Stimulated activated naive B cell treated with anti-CD40 and anti-IgM and Interleukin-4, amounts not matched to agents 10 μg/mL and 1 μg/mL and 100 μg/mL, for 72 hours (primary cell): ENCODE measurements at places on chromosomes 11 and 22.

- H3K4me1 ChIP-seq: no peaks in the 10 kb centered on the region
- H3K36me3 ChIP-seq: no peaks in the 10 kb centered on the region
- H3K4me3 ChIP-seq: no peak overlapping the region
- no peak overlapping the region for H3K27ac ChIP-seq
Observed at GRCh38 chr11:134342572-134343340, 11.0 kb downstream of the GLB1L2 start.

GRCh38 chr11:79400717-79401330 is 40.0 kb downstream of the TENM4 start:
- peaks cover 9% of the 10 kb centered on the region for H3K4me1 ChIP-seq
- H3K36me3 ChIP-seq: no peaks in the 10 kb centered on the region
- H3K27me3 ChIP-seq: peaks cover 4% of the 10 kb centered on the region
- no peak overlapping the region for H3K27ac ChIP-seq
- H3K4me3 ChIP-seq: no peak overlapping the region

GRCh38 chr11:129695571-129696308 is 119.9 kb upstream of the TMEM45B start:
- peak; percentile 54 for DNase-seq
- H3K4me1 ChIP-seq: peaks cover 5% of the 10 kb centered on the region
- H3K4me3 ChIP-seq: peak overlapping the region; percentile 77
- H3K27ac ChIP-seq: no peak overlapping the region
- peaks cover 34% of the 10 kb centered on the region for H3K27me3 ChIP-seq

GRCh38 chr11:8288824-8289491 is 25.3 kb upstream of the LMO1 start:
- H3K36me3 ChIP-seq: no peaks in the 10 kb centered on the region
- H3K27ac ChIP-seq: no peak overlapping the region
- H3K27me3 ChIP-seq: peaks cover 14% of the 10 kb centered on the region

GRCh38 chr11:44266056-44266780 is 43.7 kb downstream of the ALX4 start:
- H3K27me3 ChIP-seq: peaks cover 17% of the 10 kb centered on the region
- peak overlapping the region; percentile 6 for H3K27ac ChIP-seq
- no peak overlapping the region for H3K4me3 ChIP-seq
- H3K4me1 ChIP-seq: no peaks in the 10 kb centered on the region
- no peak for DNase-seq
- no peaks in the 10 kb centered on the region for H3K36me3 ChIP-seq

- no peaks in the 10 kb centered on the region for H3K36me3 ChIP-seq
- H3K27ac ChIP-seq: no peak overlapping the region
- DNase-seq: no peak
- H3K4me1 ChIP-seq: no peaks in the 10 kb centered on the region
Observed at GRCh38 chr11:86706338-86707131, 34.1 kb upstream of the ME3 start.

DNA sequence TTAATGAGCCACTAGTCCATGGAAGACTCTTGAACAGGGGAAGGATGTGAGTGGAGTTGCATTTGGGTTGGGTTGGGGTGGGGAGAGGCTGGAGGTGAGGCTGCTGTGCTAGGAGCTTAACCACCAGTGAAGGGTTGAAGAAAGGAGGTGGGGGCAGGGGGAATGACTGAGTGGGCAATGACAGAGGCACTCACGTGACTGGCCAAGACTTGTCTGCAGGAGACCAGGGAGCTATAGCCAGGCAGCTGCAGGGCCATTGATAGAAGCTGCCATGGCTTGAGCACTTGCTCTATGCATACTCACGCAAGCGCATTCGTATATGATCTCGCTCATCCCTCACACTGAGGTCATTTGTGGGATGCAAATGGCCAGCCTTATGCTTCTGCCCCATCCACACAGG is 4.0 kb downstream of the LMO2 start:
- no peak for DNase-seq
- H3K36me3 ChIP-seq: peaks cover 1% of the 10 kb centered on the region
- H3K4me3 ChIP-seq: no peak overlapping the region
- H3K4me1 ChIP-seq: peaks cover 27% of the 10 kb centered on the region
- peaks cover 29% of the 10 kb centered on the region for H3K27me3 ChIP-seq

GRCh38 chr11:107744736-107745135 is 32.9 kb upstream of the SLN start:
- peaks cover 4% of the 10 kb centered on the region for H3K4me1 ChIP-seq
- peaks cover 44% of the 10 kb centered on the region for H3K27me3 ChIP-seq
- no peaks in the 10 kb centered on the region for H3K36me3 ChIP-seq
- no peak overlapping the region for H3K27ac ChIP-seq

DNA sequence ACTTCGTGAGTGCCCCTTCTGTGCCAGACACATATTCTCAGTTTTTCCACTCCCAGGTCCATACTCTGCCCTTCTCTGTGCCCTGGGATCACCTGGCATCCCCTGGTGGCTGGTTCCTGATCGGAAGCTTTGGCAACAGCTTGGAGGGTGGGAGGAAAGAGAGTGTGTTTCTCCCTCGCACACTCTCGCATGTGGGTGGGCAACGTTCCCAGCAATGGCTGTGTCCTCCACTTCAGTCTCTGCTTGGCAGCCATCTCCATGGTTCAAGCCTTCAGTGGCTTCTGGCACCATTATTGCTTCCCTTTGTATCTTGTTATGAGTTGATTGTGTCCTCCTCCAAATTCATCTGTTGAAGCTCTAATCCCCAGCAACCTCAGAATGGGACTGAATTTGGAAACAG is 342.7 kb upstream of the SYN3 start:
- no peak for DNase-seq
- H3K4me3 ChIP-seq: no peak overlapping the region
- peaks cover 2% of the 10 kb centered on the region for H3K4me1 ChIP-seq
- no peak overlapping the region for H3K27ac ChIP-seq

DNA sequence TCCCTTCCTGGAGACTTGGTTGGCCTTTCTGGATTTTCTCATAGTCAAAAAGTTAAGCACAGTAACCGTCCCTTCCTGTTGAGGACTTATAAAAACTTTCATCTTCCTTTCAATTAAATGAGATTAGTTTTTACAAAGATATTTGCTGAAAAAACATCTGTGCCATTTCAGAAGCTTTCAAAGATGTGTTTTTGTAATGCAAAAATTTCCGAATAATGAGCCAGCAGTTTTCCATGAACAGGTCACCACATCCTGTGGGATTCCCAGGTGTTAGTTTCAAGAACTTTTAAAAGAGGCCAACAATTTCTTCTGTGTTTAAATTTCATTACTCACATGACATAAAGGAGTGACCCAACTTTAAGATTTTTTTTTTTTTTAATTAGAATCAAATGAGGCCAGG is 18.0 kb downstream of the NUP50 start:
- peaks cover 14% of the 10 kb centered on the region for H3K4me1 ChIP-seq
- peaks cover 41% of the 10 kb centered on the region for H3K36me3 ChIP-seq
- no peak for DNase-seq
- H3K27me3 ChIP-seq: no peaks in the 10 kb centered on the region

DNA sequence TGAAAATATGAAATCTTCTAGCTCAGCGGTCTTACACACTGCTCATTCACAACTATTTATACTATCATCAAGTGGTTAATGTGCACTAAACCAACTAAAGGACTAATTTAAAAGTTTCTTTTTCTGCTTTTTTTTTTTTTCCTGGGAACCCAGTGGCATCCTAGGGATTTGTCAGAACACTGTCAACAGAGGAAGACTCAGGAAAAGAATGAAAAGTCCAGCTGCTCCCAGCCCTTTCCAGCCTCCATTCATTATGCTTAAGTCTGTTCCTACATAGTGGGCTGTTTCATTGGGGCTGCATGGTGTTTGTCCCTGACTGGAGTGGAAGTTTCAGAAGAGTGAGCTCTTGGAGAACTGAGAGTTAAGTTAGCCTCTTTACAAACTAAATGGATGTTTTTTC is 391.1 kb downstream of the AASDHPPT start:
- no peak overlapping the region for H3K27ac ChIP-seq
- H3K36me3 ChIP-seq: no peaks in the 10 kb centered on the region
- H3K4me1 ChIP-seq: no peaks in the 10 kb centered on the region
- no peak for DNase-seq
- no peaks in the 10 kb centered on the region for H3K27me3 ChIP-seq

GRCh38 chr11:123261345-123262106 is 66.5 kb upstream of the CLMP start:
- peaks cover 11% of the 10 kb centered on the region for H3K4me1 ChIP-seq
- H3K27me3 ChIP-seq: peaks cover 17% of the 10 kb centered on the region
- H3K4me3 ChIP-seq: peak overlapping the region; percentile 57
- peak; percentile 26 for DNase-seq

DNA sequence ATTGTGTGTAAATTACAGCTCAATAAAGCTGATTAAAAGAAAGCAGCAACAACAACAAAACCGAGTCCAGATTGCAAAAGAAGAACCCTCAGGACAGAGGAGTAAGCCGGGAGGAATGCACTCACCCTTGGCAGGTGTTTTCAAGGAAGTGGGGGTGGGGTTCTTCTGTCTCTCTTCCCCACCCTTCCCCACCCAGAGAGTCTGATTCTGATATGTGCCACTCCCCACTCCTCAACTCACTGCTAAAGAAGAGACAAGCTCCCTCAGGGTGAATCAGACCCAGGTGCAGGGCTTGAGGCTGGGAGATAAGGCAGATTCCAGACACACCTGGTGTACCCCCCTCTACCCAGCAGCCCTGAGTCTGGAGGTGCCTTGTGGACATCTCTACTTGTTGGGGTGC is 38.4 kb upstream of the PHF21A start:
- no peak overlapping the region for H3K4me3 ChIP-seq
- DNase-seq: no peak
- no peaks in the 10 kb centered on the region for H3K36me3 ChIP-seq
- H3K4me1 ChIP-seq: no peaks in the 10 kb centered on the region

- no peaks in the 10 kb centered on the region for H3K27me3 ChIP-seq
- no peak overlapping the region for H3K27ac ChIP-seq
- no peak for DNase-seq
Observed at GRCh38 chr11:20415432-20415831, 27.9 kb downstream of the PRMT3 start.

GRCh38 chr11:84300092-84300491 is 1013.9 kb upstream of the CCDC90B start:
- no peak overlapping the region for H3K4me3 ChIP-seq
- H3K27ac ChIP-seq: no peak overlapping the region
- no peaks in the 10 kb centered on the region for H3K36me3 ChIP-seq
- H3K4me1 ChIP-seq: no peaks in the 10 kb centered on the region
- H3K27me3 ChIP-seq: no peaks in the 10 kb centered on the region

- H3K4me1 ChIP-seq: peaks cover 18% of the 10 kb centered on the region
- DNase-seq: no peak
- no peaks in the 10 kb centered on the region for H3K27me3 ChIP-seq
- no peaks in the 10 kb centered on the region for H3K36me3 ChIP-seq
- H3K27ac ChIP-seq: no peak overlapping the region
Observed at GRCh38 chr11:68335683-68336082, 23.3 kb downstream of the LRP5 start.

DNA sequence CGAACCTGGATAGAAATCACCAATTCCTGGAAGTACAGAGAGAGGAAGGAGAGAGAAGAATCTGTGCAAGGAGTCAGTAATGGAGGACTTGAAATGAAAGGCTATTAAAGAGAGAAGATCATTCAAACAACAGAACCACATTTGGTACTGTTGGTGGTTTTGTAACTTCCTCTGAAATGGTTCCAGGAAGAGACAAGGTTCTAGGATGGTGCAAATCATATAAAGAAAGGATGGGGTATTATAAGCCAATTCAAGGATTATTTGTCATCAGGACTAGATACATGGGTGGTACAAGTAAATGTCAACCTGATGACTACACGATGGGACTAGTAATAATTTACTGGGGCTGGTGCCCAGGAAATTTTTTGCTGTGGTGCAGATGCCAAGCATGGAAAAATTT is 28.9 kb upstream of the TMA7B start:
- no peaks in the 10 kb centered on the region for H3K27me3 ChIP-seq
- DNase-seq: no peak
- H3K27ac ChIP-seq: no peak overlapping the region

- H3K36me3 ChIP-seq: no peaks in the 10 kb centered on the region
- no peaks in the 10 kb centered on the region for H3K4me1 ChIP-seq
- no peak overlapping the region for H3K4me3 ChIP-seq
- DNase-seq: no peak
- H3K27me3 ChIP-seq: no peaks in the 10 kb centered on the region
Observed at GRCh38 chr11:92920331-92920730, 49.1 kb upstream of the MTNR1B start.

DNA sequence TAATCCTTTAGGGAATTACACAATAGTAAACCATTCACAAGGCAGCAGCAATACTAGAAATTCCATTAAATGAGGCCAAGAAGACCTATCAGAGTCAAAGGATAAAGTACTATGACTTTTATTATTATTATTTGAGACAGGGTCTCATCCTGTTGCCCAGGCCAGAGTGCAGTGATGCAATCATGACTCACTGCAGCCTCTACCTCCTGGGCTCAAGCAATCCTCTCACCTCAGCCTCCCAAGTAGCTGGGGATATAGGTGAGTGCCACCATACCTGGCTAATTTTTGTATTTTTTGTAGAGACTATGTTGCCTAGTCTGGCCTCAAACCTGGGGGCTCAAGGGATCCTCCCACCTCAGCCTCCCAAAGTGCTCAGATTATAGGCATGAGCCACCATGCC is 51.8 kb downstream of the TTC28 start:
- H3K4me1 ChIP-seq: no peaks in the 10 kb centered on the region
- no peak overlapping the region for H3K4me3 ChIP-seq
- no peak overlapping the region for H3K27ac ChIP-seq
- H3K36me3 ChIP-seq: no peaks in the 10 kb centered on the region

DNA sequence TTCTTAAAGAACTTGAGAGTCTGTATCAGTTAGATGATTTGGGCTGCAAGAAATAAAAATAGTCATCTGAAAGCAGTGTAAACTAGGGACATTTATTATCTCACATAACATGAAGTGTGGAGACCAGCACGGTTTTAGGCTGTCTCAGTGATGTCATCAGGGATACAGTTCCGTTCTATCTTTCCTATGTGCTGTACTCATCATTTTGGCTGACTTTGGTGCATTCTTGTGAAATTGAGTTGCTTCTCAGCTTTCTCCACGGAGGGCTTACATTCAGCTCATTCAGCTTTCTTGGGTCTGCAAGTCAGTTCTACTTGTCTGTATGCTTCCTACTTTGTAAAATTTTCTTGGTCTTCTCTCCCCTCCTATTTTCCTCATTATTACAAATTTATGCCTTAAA is 51.8 kb upstream of the LIN7C start:
- no peak overlapping the region for H3K27ac ChIP-seq
- no peak for DNase-seq
- no peak overlapping the region for H3K4me3 ChIP-seq
- H3K4me1 ChIP-seq: no peaks in the 10 kb centered on the region
- H3K27me3 ChIP-seq: no peaks in the 10 kb centered on the region
- H3K36me3 ChIP-seq: no peaks in the 10 kb centered on the region

GRCh38 chr11:105856954-105857353 is 165.1 kb downstream of the MSANTD4 start:
- H3K4me1 ChIP-seq: no peaks in the 10 kb centered on the region
- H3K27me3 ChIP-seq: peaks cover 9% of the 10 kb centered on the region
- no peaks in the 10 kb centered on the region for H3K36me3 ChIP-seq
- DNase-seq: no peak

DNA sequence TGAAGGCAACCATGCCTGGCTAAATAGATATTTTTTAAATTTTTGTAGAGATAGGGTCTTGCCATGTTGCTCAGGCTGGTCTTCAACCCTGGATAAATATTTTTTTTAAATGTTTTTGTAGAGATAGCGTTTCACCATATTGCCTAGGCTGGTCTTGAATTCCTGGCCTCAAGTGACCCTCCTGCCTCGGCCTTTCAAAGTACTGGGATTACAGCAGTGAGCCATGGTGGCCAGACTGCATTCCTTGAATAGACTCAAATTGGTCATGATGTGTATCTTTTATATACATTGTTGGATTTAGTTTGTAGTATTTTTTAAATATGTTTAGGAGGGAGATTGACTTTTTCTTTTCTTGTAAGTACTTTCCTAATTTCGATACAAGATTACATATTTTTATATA is 325.7 kb upstream of the C11orf87 start:
- DNase-seq: no peak
- H3K27ac ChIP-seq: no peak overlapping the region
- no peak overlapping the region for H3K4me3 ChIP-seq
- no peaks in the 10 kb centered on the region for H3K4me1 ChIP-seq
- no peaks in the 10 kb centered on the region for H3K36me3 ChIP-seq
- no peaks in the 10 kb centered on the region for H3K27me3 ChIP-seq
